ENCODE measurements at places on chromosomes 7 and 10.

DNA sequence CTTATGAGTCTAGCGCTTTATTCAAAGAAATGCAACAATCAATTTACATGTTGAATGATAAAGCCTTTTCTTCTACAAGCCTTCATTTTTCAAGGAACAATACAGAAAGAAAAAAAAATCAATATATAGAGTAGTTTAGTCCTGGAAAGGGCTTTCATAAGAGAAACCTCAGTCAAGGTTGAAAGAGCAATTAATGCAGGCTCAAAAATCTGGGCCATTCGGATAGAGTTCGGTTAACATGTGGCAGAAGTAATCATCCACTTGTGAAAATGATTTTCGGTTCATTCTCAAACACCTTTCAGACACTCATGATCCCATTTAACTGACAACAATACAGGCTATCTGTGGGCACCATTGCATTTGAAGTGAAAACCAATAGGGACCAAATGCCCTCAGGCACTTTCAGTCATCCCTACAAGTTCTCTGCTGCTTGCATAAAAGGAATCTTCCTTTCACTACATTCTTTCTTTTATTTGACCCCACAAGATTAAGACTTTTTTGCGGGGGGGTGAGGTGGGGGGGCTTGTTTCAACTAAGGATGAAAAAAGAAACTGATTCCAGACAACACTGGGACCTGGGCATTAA lies 177.9 kb downstream of the RNF133 start:
- DNase-seq = no peak

GRCh38 chr10:30581779-30582380 lies 47.7 kb downstream of the LYZL2 start:
- peak; percentile 60 for DNase-seq

DNA sequence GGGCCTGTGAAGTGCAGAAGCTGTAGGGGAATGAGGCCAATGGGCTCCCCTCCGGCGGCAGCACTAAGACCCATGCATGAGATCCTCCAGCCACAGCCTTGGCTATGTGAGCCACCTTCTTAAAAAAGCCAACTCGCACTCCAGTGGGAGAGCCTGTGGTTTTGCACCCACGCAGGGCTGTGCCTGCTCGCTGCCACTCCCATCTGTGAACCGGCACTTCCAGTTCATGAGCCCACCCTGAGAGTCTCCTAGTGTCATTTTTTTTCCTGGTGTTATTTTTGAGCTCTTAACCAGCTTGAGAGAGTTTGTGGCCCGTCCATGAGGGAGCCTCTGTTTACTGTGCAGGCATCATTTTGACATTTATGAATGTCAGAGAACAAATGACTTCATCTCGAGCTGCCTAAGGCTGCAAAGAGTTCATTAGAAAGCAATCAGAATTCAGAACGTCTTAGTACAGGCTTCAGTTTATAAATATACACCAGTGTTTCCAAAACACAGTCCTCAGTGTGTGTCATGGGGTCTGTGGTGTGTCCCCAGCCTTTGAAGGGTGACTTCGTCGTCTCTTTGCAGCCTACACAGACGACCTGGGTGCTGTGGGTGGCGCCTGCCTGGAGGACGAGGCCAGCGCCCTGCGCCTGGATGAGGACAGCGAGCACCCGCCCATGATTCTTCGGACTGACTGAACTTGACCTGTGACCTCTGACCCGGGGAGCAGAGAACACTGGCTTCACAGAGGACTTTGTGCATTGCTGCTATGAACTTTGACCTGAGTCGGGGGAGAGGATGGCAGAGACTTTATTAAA lies 40.4 kb downstream of the WIPI2 start:
- no peak for DNase-seq

- DNase-seq = no peak
Observed at GRCh38 chr10:119858063-119858462, 14.6 kb downstream of the MCMBP start.

DNA sequence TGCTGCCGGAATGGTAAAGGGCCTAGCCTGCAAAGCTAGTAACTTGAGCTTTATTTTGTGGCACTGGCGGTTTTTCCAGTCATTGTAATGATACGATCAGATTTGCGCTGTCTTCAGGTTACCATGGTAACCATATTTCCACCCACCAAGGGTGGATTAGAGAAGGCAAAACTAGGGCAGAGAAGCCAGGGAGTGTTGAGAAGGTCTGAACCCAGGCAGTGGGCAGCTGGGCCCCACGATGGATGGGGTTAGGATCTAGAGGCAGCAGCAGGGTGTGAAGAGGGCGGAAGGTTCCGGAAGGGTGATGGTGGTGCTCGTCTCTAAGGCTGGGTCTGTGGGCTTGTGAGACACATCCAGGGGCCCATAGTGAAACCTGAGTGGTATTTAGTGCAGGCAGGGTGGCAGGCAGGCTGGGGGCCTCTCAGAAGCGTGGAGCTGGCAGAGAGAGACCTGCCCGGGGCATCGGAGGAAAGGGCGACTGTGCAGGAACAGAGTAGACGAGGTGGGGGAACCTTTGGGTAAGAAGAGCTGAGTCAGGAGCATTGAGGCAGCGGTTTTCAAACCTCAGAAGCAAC lies 87.9 kb upstream of the GTF2I start:
- DNase-seq = no peak

GRCh38 chr10:69086001-69086509 lies 1.8 kb upstream of the SRGN start:
- no peak for DNase-seq

GRCh38 chr7:36563706-36564327 lies 160.5 kb downstream of the AOAH start:
- no peak for DNase-seq

- DNase-seq = no peak
Observed at GRCh38 chr7:51290702-51291540, 25.7 kb downstream of the COBL start.

DNA sequence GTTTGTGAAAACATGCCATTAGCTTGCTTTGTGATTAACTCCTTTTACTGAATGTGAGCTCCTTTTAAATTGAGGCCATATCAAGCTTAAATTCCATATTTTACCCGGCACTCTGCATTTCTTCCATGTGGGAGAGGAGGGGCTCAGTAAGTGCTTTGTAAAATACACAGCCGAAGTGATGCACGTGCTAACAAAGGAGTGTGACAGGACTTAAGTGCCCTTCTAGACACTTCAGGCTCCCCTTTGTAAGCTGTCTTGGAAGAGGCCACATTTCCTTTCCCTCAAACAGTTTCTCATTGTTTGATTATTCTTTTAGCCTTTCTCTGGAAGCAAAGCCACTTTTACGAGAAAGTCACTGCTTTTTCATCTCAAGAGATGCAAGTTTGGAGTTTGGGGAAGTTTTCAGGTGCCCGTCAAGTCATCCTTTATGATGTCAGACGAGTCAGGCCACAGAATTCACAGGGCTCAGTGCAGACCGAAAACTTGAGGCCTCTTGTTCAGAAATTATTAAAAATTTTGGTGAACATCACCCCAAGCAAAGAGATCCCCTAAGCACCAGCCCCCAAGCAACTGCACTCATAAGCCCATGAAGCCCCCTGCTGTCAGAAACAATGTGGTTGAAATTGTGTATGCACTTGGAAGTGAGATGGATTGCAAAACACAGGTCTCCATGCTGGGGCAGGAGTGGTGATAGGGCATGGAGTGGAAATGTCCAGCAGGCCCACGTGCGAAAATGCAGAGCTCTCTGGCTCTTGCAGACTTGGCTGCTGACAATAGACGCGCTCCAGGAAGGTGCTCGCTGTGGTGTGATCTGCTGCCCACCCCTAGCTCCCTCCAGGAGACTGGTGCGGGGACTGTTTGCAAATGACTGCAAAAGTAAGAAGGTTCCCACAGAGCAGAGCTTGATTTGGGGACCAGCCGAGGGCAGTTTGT lies 11.5 kb downstream of the IKZF1 start:
- no peak for DNase-seq

- no peak for DNase-seq
Observed at GRCh38 chr10:60208676-60209269, 180.9 kb downstream of the ANK3 start.

- DNase-seq = no peak
Observed at GRCh38 chr7:85508642-85509410, 322.0 kb upstream of the SEMA3D start.

All from T47D (cell line).